ENCODE measurements at places on chromosomes 3 and 15.

- DNase-seq, result peak; percentile 82
Measured at GRCh38 chr3:165206454-165207266, 10.5 kb upstream of the SLITRK3 start.

DNA sequence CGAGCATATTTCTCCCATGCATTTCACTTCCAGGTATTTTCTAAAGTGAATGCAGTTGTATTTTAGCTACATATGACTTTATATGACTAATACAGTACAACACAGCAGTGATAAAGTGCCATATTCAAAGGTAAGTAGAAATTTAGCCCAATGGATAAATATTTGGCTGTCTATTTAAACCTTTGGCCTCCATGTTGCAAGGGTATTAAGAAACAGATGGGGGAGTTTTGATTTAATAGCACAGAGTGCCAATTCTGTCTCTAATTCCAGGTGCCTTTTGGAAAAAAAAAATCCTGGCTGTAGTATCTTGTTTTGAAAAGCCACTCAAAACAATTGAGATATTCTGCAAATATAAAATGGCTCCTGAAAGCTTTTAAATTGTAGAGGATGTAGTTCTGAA, 44.9 kb upstream of the SGO1 start:
- no peak for DNase-seq

DNA sequence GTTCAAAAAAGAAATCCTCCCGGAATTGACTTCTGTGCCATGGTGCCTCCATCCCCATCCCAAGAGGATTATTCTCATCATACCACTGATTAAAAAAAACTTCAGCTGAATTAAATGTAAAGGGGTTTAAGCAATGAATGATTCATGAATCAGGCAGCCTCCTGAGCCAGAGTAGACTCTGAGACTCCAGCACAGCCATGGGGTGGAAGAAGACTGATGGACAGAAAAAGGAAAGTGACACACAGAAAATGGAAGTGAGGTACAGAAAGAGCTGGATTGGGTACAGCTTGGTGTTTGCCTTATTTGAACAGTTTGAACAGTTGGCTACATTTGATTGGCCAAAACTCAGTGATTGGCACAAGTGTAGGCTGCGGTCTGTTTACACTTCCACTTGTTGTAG, 224.8 kb upstream of the ATP10A start:
- no peak for DNase-seq

- no peak for DNase-seq
Measured at GRCh38 chr3:109125902-109126301, 8.0 kb upstream of the MORC1 start.

DNA sequence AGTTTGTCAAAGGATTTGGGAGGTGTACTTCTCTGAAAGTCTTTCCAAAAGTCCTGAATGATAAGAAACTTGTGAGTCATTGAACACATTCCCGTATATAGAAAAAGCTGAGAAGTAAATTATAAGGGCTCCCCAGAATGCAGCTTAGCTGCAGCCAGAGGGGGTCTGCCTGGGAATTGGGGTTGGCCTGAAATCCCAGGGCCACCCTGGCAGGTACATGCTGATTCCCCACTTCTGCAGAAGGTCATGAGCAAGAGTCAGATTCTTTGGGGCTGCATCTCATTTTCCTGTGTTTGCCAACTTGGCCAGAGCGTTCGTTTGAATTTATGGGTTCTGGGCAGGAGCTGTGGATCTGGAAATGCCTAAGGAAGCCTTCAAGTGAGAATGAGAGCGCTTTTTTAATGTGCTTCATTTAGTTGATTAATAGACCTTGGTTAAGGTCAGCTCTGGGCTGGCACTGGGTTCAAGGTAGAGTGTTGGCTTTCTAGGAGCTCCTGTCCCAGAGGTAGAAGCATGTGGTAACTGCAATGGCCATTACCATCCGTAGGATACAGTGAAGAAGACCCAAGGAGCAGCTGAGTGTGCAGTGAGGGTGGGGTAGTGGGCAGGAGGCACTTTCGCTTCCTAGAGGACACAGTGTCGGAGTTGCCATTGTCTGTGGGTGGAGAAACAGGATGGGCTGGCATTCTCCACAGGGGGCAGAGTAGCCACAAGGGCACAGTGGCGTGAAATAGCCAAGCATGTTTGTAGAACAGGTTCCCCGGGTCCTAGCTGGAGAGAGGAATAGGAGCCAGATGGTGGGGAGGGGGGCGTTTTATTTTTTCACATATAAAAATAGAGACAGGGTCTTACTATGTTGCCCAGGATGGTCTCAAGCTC, 3.2 kb downstream of the SLC6A6 start:
- DNase-seq, result no peak

Measured in choroid plexus epithelial cell (primary cell).